Stimulated activated CD4-positive, alpha-beta T cell treated with anti-CD3 and anti-CD28 coated beads, Interleukin-12 subunit alpha, Interleukin-12 subunit beta, amount 100 ng/mL, for 4 hours (primary cell): ENCODE measurements at places on chromosomes 13 and 19.

GRCh38 chr19:45443462-45444317 lies 20.0 kb upstream of the ERCC1 start:
- DNase-seq: peak; percentile 38

GRCh38 chr13:48575031-48575430 lies 42.2 kb upstream of the RCBTB2 start:
- DNase-seq: no peak

DNA sequence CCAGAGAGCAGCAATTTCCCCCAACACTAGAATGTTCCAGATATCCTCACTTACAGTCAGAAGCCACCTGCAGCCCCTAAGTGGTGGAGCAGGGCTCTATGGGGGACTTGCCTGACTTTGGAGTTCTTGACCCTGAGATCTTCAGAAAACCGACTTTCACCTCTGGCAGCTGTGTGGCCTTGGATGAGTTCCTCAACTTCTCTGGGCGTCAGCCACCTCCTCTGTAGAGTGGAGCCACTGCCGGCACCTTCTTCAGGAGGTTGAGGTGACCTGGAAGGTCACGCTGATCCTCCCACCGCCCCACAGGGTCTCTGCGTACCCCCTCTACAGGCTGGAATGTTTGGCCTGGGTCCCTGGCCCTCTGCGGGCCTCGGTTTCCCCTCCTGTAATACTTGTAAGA lies 7.1 kb upstream of the FUT5 start:
- no peak for DNase-seq

DNA sequence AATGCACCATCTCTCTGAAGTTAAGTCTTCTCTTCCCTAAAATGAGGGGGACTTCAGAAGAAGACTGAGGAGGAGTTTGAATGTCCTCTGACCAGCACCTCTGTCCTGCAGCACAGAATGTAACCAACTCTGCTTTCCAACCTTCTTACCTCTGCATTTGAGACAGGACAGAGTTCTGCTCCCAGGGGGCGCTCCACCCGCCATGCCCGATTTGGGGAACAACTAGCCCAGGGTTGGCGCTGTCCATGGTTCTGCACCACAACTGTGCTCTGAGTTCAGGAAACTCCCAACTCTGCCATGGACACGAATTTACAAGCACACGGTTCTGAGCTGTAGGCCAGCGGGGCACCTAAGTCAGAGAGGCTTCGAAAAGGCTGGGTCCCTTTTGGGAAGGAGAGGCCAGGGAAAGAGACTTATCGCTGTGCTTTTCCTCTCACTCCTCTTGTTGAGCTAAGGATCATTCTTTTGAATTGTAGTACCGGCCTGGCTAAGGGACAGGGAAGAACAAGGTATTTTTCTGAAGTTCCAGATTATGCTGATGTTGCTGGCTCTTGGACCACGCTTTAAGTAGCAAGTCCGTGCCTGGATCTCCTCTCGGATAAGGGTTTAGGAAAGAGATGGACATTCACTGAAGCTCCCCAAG lies 22.2 kb downstream of the SIGLEC5 start:
- peak; percentile 57 for DNase-seq

GRCh38 chr19:17215127-17215971 lies at the start of gene USE1:
Gene USE1, plus strand, starts transcription at chr19:17215357. Its CDS starts 49 bp downstream, at chr19:17215406.
- DNase-seq: peak; percentile 76

- no peak for DNase-seq
These were observed at the start of gene LRRC4B for GRCh38 chr19:50567882-50568727. Gene LRRC4B, minus strand, starts transcription at chr19:50568435. Its CDS starts 19,597 bp downstream, at chr19:50548838.

DNA sequence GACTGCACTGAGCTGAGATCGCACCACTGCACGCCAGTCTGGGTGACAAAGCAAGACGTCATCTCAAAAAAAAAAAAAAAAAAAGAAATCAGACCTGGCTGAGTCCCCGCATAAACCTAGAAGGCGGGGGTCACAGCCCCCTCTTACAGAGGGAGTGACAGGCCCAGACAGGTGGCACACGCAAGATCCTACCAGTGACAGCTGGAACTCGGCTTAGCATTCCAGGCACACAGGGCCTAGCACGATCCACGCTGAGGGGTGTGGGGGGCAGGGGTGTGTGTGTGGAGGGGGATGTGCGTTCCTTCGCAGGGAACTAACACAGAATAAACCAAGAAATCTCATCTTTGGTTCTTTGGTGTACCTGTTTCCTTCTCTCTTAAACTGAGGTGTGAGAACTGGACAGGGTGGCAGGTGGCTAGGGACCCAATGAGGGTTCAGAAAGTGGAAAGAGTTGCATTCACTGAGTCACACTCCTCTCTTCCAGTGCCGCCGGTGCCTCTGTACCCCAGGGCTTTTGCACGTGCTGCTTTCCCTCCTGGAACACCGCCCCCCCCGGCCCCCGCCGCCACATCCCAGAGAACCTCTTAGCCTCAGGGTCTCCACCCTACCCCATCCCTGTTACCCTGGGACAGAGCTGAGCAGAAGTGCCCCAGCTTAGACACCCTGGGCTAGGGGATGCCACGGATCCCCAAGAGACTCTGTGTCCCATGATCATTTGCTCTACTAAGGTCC lies 5.0 kb downstream of the SGTA start:
- no peak for DNase-seq

DNA sequence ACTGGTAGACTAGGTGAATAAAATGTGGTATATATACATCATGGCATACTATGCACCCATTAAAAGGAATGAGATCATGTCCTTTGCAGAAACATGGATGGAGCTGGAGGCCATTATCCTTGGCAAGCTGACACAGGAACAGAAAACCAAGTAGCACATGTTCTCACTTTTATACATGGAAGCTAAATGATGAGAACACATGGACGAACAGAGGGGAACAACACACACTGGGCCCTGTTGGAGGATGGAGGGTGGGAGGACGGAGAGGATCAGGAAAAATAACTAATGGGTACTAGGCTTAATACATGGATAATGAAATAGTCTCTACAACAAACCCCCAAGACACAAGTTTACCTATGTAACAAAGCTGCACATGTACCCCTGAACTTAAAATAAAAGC lies 780.0 kb downstream of the DACH1 start:
- DNase-seq: no peak
